ENCODE measurements at places on chromosomes 3 and 15.

- DNase-seq, result no peak
Observed at GRCh38 chr3:168002786-168003368, 92.8 kb downstream of the GOLIM4 start.

DNA sequence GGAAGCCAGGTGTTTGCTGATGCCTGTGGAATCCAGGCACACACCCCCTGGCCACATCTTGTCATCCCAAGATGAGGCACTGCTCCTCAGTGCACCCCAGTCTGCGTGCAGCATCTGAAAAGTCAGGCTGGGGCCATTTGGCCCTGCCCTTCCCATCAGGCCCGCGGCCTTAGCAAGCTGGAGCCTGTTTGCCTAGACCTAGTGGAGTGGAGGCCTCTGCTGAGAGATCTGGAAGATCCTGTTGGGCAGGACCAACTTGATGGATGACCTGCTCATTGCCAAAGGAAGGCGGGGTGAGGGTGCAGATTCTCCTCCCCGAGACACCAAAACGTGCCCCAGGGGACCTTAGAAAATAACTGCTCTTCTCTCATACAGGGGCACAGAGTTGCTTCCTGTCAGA lies 220.2 kb downstream of the SHQ1 start:
- no peak for DNase-seq

- no peak for DNase-seq
Observed at GRCh38 chr3:123004201-123004918, 23.2 kb downstream of the SEMA5B start.

DNA sequence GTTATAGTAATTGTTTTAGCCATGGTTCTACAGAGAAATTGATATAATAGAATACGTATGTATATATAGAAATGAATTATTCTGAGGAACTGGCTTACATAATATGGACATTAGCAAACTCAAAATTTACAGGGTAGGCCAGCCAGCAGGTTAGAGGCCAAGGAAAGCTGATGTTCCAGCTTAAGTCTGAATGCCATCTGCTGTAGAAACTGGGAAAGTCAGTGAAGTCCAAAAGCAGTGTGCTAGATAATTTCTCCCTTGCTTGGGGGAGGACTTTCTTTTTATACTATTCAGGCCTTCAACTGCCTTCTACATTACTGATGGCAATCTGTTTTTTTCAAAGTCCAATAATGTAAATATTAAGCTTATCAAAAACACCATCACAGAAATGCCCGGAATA lies 1174.7 kb downstream of the ZPLD1 start:
- no peak for DNase-seq

- DNase-seq, result no peak
Observed at GRCh38 chr3:61547625-61548024, 13.7 kb upstream of the PTPRG start.
